ENCODE measurements at places on chromosomes 6 and 20.

DNA sequence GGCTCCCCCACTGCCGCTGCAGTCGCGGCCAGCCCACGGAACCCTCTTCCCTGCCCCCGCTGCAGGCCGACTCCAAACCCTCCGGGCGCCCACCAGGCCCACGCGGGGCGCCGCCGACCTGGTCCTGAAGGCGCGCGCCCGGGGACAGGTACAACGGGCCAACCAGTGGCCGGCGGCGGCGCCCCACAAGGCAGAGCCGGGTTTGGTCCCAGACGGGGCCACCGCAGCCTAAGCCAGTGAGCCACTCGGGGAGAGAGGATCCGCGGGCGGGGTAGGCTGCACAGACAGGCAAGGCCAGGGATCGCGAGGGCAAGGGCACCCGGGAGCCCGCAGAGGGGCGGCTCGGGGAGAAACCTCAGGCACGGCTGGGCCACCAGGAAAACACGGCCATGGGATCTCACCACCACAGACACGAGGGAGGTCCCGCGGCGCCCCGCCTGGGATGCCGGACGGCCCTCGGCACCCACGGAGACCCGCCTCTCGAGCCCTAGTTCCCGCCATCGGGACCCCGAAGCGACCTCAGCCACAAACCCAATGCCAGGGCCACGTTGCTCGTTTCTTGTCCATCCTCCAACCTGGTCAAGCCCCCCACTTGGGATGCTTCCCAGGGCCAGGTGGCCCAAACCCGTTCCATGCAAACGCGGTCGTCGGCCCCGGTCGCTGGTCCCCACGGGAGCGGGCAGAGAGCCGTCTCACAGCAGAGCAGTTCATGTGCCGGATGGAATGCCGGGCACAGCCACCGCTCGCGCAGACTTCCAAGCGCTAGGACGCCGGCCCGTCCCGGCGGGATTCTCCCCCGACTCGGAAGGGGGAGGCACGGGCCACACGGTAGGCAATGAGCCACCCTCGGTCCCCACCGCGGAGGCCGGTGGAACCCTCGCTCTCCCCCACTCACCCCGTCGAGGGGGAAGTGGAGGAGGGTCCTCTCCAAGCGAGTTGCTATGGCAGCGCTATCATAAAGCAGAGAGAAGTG, 1956.6 kb upstream of the DEFB115 start:
- no peaks in the 10 kb centered on the region for H3K4me1 ChIP-seq
- no peaks in the 10 kb centered on the region for H3K27me3 ChIP-seq
- H3K4me3 ChIP-seq: no peak overlapping the region

DNA sequence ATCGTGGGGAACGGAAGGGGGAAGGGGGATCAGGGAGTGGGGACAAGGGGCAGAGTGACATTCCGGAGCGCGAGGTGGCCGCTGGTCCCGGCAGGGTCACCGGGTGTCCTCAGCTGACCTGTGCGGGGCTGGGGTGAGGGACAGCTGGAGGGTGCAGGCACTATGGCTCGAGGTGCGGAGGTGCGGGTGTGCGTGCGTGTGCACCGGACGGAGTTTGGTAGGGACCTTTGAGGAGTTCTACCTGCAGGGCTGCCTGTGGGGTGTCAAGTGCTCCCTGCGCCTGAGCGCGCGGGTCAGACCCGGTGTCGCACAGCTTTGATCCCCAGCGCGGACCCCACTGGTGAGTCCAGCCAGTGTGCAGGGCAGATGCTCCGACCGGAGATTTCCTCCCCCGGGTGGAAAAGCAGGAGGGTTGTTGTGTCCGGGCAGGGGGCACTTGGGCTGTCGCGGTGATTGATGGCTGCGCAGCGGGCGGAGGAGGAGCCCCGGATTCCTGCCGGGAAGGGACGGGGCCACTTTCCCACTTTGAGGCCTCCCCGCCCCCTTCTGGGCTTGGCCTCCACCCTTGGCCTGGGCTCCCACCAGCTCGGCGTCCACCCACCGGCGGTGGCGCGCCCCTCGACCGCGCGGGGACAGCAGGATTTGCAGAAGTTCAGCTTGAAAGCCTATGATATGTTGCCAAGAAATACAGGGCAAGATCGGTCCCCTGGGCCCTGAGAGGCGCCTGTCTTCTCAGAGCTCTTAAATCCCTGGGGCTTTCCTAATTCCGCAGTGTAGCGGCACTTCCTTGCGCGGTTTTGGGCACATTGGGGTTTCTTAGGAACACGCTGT, 658 bp downstream of the RIN2 start:
- peak overlapping the region; percentile 92 for H3K4me3 ChIP-seq
- H3K4me1 ChIP-seq: peaks cover 50% of the 10 kb centered on the region
- H3K27ac ChIP-seq: peak overlapping the region; percentile 95
- no peaks in the 10 kb centered on the region for H3K27me3 ChIP-seq
- H3K36me3 ChIP-seq: peaks cover 9% of the 10 kb centered on the region
- DNase-seq: no peak

DNA sequence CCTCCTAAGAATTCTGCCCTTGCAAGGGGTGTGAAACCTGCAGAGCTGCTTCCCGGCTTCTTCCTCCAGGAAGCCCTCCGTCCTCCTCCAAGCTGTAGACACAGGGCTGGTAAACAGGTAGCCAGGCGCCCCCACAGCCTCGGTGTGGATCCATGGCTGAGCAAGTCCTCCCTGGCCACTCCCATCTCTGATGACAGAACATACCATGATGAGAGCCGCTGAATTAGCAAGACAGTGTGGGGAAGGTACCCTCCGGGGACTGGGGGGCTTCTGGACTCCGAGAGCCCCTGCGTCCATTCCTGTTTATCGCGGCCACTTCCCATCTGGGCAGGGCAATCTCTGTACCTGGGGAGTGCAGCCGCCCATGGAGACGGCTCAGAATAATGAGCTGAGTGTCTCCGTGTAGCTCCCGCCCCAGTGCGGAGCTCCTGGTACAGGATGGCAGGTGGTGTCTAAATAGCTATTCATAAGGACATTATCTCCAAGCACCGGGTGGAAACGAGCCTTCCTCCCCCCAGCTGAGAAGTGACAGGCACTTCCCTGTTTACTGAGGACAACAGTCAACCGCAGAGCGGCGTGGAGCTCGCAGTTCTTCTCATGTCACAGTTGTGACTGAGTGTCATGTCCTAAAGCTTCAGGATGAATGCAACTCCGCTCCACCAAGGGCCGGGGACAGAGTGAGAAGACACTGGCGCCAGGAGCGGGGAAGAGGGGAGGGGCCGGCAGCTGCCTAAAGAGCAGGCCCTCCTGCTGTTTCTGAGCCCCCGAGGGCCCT, 22.7 kb upstream of the NTSR1 start:
- H3K36me3 ChIP-seq: no peaks in the 10 kb centered on the region
- H3K27ac ChIP-seq: no peak overlapping the region
- no peak overlapping the region for H3K4me3 ChIP-seq
- DNase-seq: no peak
- H3K4me1 ChIP-seq: peaks cover 25% of the 10 kb centered on the region

DNA sequence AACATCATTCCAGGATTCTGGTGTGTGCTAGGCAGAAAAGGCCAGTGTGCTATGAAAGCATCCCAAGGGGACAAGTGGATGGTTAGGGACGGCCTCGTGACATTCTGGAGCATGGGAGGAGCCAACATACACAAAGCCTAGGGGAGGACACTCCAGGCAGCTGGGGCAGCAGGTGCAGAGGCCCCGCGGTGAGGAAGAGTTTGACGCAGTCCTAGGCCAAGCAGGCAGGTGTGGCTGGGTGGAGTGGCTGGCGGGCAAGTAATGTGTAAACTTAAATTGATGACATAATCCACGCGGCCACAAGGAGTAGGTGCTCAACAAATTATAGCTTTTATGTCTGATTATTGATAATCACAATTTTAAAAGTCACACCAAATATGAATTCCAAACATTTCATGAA, 93.6 kb downstream of the TMEM242 start:
- H3K4me1 ChIP-seq: peaks cover 25% of the 10 kb centered on the region
- H3K27me3 ChIP-seq: peaks cover 28% of the 10 kb centered on the region
- no peak overlapping the region for H3K27ac ChIP-seq
- no peak for DNase-seq

GRCh38 chr6:38033442-38033982, 214.0 kb downstream of the ZFAND3 start:
- peaks cover 20% of the 10 kb centered on the region for H3K36me3 ChIP-seq
- H3K4me1 ChIP-seq: peaks cover 37% of the 10 kb centered on the region
- no peak for DNase-seq
- H3K27me3 ChIP-seq: no peaks in the 10 kb centered on the region
- H3K27ac ChIP-seq: peak overlapping the region; percentile 64
- H3K4me3 ChIP-seq: no peak overlapping the region

DNA sequence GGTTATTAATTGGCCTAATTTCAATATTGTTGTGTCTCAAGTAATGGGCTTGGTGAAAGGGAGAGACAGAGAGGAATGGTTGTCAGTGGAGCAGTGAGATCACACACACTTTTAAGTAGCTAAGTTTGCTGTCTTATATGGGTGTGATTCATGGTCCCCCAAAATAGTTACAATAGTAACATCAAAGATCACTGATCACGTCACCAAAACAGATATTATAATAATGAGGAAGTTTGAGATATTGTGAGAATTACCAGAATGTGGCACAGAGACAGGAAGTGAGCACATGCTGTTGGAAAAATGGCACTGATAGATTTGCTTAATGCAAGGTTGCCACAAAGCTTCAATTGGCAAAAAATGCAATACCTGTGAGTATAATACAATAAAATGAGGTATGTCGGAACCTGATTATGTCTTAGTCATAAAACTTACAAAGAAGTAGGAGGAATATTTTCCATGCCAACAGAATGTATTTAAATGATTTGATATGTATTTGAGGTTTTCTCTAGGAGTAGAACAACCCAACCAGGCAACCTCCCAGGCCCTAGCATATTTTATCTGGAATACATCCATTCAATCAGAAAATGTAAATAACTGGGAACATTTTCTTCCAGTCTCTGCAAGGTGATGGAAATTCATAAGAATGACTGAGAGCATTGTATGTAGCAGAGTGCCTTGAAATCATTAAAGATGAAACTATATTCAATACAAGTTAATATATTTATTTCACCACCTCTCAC, 167.8 kb downstream of the CARMIL1 start:
- H3K27ac ChIP-seq: no peak overlapping the region
- no peak overlapping the region for H3K4me3 ChIP-seq
- H3K4me1 ChIP-seq: peaks cover 18% of the 10 kb centered on the region
- peaks cover 21% of the 10 kb centered on the region for H3K36me3 ChIP-seq
- H3K27me3 ChIP-seq: no peaks in the 10 kb centered on the region

DNA sequence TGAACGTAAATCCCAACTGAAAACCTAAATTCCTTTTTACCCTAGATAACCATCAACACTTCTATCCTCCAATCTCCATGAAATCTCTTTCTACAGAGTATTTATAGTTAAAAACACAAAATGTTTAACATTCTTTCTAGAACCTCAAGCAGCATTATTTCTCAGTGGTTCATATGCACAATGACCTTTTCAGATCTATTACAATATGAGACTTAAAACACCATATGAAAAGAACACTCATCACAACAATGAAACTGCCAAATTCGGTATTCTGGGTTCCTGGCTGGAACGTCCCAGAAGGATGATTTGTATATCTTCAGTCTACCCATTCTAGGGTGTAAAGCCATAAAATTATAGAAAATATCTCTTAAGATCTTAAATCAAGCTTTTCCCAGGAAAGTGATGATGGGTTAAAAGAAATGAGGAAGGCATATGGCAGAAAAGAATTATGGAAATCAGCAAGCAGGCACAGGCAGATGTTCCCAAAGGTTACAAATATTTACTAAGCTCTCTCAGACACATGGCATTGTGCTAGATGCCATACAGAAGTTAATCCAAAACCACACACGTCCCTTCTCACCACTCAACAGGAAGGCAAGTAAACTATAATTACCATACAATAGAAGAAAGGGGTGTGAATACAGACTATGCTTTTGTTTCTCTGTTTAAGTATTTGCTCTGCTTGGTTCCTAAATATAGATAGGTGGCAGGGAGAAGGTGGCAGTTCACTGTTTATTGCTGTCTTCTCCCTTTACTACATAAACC, 118.0 kb downstream of the CHD6 start:
- H3K27me3 ChIP-seq: no peaks in the 10 kb centered on the region
- peak overlapping the region; percentile 4 for H3K27ac ChIP-seq
- H3K36me3 ChIP-seq: peaks cover 43% of the 10 kb centered on the region
- H3K4me1 ChIP-seq: peaks cover 5% of the 10 kb centered on the region
- H3K4me3 ChIP-seq: no peak overlapping the region

GRCh38 chr20:9699181-9699580, 139.7 kb downstream of the PAK5 start:
- H3K27ac ChIP-seq: no peak overlapping the region
- H3K4me3 ChIP-seq: no peak overlapping the region
- peaks cover 53% of the 10 kb centered on the region for H3K27me3 ChIP-seq

DNA sequence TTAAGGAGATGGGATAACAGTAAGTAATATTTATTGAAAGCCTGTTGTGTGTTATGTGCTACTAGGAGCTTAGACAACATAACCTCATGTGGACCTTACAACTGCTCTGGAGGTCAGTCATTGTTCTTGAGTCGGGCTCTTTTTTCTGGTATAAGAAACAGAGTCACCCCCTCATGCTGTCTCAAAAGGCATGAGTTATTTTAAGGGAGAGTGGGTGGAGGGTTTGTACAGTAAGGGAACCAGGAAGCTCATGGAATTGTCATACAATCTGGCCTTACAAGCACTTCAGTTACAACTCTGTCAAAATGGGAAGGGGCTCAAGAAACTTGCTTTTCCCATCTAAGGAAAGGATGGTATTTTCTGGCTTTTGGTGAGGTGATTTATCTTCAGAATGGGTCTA, 16.5 kb upstream of the DSE start:
- no peak overlapping the region for H3K27ac ChIP-seq
- H3K4me3 ChIP-seq: no peak overlapping the region
- H3K4me1 ChIP-seq: peaks cover 30% of the 10 kb centered on the region
- no peaks in the 10 kb centered on the region for H3K36me3 ChIP-seq
- no peaks in the 10 kb centered on the region for H3K27me3 ChIP-seq
- no peak for DNase-seq

- H3K4me1 ChIP-seq: no peaks in the 10 kb centered on the region
- H3K27ac ChIP-seq: no peak overlapping the region
- no peak overlapping the region for H3K4me3 ChIP-seq
- H3K27me3 ChIP-seq: no peaks in the 10 kb centered on the region
These were observed 145.7 kb downstream of the WDR27 start for GRCh38 chr6:169555971-169556617.

GRCh38 chr20:24705486-24705885, 236.1 kb downstream of the SYNDIG1 start:
- no peak for DNase-seq
- H3K4me3 ChIP-seq: no peak overlapping the region
- no peak overlapping the region for H3K27ac ChIP-seq
- no peaks in the 10 kb centered on the region for H3K36me3 ChIP-seq

DNA sequence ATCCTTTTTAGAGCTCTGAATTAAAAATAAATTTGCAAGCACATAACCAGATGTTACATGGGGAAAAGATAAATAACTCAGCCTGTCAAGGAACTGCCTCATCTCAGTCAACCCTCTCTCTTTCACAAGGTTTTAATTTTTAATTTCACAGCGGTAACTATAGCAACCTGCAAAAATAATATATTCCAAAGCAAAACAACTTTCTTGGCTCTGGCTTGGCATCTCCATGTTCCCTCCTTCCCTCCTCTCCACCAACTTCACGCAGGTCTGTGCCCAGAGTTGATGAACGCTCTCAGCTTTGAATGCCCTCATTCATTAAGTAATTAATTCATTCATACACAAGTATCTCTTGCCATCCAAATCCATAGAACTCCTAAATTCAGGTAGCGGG, 32.5 kb upstream of the SIRPA start:
- no peak overlapping the region for H3K27ac ChIP-seq
- H3K4me3 ChIP-seq: no peak overlapping the region
- H3K36me3 ChIP-seq: no peaks in the 10 kb centered on the region
- H3K27me3 ChIP-seq: peaks cover 19% of the 10 kb centered on the region
